Stimulated activated CD8-positive, alpha-beta memory T cell treated with anti-CD3 and anti-CD28 coated beads, Interleukin-15, amount 100 ng/mL, for 4 hours (primary cell): ENCODE measurements at places on chromosomes 4 and X.

DNA sequence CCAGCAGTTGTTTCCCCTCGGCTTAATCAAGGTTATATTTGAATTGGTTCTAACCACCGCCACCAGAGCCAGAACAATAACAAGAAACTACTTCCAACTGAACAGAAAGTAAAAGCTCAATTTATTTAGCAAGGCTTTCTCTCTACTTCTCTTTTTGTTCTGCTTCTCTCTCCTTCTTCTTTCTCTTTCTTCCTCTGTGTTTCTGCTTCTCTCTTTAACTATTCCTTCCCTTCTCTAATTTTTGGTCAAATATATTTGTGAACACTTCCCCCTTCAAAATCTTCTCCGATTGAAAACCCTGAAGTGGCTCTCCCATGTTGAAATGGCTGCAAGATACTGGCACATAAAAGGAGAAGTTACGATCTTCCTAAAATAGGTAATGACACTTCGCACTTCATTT is 1195.9 kb upstream of the PRKX start:
- DNase-seq: no peak

DNA sequence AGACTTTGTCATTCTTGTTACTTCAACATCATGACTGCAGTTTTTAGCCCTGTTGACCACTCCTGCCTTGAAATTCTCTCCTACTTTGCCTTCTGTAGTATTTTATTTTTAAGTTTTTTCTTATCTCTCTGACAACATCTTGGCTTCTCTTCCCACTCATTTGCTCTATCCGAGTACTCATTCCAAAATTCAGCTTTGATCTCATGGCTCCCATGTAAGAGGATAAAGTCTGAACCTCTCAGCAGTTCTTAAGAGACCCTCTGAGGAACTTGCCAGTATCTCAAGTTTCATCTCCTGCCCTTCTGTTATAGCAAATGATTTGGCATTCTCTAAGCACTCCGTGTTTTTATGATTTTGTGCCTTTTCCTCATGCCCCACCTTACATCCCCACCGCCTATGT is 67.7 kb downstream of the GALNT7 start:
- DNase-seq: no peak

DNA sequence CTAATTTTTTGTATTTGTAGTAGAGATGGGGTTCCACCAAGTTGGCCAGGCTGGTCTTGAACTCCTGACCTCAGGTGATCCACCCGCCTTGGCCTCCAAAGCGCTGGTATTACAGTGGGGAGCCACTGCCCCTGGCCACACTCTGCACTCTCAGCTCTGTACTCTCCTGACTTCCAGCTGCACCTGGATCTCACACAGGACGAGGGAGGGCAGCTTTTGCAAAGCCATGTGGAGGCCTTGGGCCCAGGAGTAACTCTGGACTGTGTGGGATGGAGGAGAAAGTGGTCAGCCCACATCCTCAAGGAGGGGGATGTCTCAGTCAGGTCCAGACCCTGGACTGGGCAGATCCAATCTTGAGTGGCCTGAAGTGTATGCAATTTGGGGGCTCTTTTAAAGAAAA is 23.0 kb downstream of the NAT8L start:
- DNase-seq: no peak

DNA sequence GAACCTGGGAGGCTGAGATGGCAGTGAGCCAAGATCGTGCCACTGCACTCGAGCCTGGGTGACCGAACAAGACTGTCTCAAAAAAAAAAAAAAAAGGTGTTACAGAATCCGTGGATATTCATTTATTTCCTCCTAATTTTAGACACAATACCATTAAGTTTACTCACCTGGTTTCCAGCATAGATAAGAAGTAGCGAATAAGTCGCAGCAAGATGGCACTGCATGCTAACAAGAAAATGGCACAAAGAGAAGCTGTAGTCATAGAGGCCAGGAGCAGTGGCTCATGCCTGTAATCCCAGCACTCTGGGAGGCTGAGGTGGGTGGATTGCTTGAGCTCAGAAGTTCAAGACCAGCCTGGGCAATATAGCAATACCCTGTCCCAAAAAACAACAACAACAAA is 17.0 kb upstream of the MOB1B start:
- no peak for DNase-seq

- DNase-seq: no peak
These were observed 10.3 kb downstream of the SNX25 start for GRCh38 chr4:185219551-185220344.

DNA sequence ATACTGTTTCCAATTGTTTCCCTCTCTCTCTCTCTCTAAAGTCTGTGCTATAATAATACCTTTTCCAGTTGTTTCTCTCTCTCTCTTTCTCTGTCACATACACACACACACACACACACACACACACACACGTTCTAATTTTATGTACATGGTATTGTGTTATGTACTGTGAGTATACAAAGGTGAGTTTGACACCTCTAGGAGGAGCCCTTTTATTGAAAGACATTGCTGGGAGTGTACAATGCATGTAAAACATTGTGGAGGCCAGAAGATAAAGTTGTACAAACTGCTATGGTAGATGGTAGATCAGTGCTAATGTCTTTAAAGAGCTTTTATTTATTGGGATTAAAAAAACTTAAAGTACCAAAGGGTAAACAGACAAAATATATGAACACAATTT is 53.6 kb downstream of the BLTP1 start:
- DNase-seq: no peak

- no peak for DNase-seq
These were observed 1184.4 kb downstream of the RPA4 start for GRCh38 chrX:98068024-98068580.

DNA sequence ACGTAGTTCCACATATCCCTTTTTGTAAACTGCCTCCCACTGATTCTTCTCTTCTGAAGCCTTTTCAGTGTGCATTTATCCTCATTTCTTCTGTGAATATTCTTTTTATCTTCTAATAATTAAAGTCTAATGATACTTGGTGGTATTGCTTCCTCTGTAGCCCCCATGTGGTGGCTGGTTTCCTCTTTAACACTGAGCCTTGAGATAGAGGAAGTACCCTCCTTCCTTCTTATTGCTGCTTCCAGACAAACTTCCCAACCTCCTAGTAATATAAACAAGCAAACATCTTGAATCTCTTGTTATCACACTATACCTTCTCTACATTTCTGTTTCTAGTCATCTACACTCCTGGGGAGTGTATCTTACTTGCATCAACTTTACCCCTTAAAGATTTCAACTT is 310.5 kb upstream of the GIMD1 start:
- DNase-seq: no peak

GRCh38 chr4:82780752-82781231 is 17.8 kb downstream of the SCD5 start:
- DNase-seq: no peak

DNA sequence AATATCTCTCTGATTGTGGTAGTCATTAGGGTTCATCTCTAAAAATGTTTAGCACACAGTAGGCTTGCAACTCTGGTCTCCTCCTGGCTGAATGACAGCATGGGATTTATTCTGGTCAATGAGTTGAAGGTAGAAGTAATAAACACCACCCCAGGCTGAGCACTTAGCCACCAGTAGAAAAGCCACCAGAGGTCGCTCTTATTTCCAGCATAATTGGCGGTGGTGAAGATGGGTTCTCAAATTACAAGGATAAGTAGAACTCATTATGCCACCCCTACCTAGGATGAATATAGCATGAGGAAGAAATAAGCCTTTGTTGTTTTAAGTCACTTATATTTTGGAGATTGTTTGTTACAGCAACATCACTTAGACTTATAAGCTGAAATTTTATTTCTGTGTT is 302.7 kb downstream of the GPM6A start:
- DNase-seq: no peak

DNA sequence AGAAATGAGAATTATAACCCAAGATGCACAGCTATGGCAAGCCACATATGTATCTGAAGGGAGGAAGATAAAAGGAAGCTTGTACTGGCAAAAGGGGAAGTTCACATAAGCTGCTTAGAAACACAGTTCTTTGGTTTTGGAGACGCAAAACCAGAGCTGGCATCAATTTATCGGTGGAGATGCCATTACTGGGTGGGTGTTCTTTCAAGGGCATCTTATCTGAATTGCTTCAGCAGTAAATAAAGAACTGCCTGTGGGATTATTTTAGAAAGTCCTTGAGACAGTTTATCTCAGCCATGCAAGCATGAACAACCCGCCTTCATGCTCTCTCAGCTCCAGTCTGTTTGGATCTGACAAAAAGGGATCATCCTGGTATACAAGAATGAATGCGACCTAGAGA is 60.8 kb downstream of the DDX60 start:
- no peak for DNase-seq

GRCh38 chr4:169059306-169060211 is 49.5 kb upstream of the CBR4 start:
- no peak for DNase-seq
